ENCODE measurements at places on chromosomes 1 and 21. TPM values are rescaled to one million over a fixed set of nuclear protein-coding genes. Genes with fewer than 3 reads are reported as not detected.
A peak's percentile ranks its signal among the peaks of the same experiment; 100 is the strongest.

DNA sequence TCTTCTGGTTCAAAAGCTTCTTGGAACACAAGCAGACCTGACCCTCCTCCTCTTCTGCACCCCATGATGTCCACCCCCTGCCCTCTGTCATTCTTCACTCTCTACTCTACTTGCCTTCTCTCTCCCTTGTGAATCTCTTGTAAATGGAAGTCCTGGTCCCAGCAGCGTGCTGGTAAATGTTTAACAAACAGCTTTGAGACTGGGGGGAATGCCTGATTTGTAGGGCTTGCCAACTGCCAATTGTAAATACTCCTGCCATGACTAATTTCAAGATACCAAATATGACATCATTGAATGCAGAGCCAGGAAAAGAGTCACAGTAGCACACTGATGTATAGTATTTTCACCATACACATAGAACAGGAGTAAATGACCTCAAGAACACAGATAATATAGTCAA lies 40.9 kb upstream of the LRRN2 start:
- peak; percentile 67 for DNase-seq

- peak; percentile 29 for DNase-seq
Observed at GRCh38 chr1:47231301-47232186, 481 bp downstream of the TAL1 start.

- peak; percentile 94 for DNase-seq
Observed at GRCh38 chr1:205301205-205301821, 20.2 kb downstream of the NUAK2 start.

GRCh38 chr21:31909153-31910073 lies 36.6 kb downstream of the HUNK start:
- no peak for DNase-seq

GRCh38 chr1:176701151-176701866 lies 238.3 kb downstream of the PAPPA2 start:
- DNase-seq: no peak

GRCh38 chr1:153470707-153471106 lies 10.3 kb upstream of the S100A7 start:
- DNase-seq: no peak

DNA sequence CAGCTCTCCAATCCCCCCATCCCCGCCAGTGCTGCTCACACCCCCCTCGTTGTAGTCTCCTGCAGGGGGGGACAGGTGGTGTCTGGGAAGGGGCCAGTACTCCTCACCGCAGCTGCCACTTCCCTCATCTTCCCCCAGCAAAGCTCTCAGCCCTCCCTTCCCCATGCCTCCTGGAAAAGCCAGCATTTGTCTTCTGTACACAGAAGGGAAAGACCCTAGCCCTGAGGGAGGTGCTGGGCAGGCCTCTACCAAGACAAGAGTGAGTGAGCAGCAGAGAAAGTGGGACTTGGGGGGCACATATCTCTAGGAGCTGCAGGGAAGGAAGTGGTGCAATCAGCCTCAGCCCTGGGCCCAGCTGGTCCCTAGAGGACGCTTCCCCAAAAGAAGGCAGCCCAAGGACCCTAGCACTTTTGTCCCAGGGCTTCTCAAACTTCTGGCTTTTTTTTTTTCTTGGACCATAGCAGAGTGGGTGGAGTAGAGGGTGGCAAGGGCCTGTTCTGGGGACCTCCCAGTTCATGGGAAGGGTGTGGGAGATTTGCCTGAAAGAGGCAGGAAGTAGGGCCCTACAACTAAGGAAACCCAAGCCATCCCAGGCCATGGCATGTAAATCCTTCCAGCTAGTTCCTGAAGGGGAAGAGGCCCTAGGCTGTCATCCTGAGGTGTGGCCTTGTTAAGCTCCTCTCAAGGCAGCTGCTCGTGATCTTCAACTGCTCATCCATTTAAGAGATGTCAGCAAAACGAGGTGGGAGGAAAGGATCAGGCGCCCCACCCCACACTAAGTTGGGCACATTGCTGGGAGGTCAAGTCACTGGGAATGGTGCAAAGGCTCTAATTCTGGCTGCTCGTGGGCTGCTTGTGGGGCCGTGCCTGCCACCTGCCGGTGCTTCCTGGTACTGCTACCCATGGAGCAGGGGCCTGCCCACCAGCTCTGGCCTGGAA lies 12.6 kb downstream of the ZC3H12A start:
- peak; percentile 41 for DNase-seq

DNA sequence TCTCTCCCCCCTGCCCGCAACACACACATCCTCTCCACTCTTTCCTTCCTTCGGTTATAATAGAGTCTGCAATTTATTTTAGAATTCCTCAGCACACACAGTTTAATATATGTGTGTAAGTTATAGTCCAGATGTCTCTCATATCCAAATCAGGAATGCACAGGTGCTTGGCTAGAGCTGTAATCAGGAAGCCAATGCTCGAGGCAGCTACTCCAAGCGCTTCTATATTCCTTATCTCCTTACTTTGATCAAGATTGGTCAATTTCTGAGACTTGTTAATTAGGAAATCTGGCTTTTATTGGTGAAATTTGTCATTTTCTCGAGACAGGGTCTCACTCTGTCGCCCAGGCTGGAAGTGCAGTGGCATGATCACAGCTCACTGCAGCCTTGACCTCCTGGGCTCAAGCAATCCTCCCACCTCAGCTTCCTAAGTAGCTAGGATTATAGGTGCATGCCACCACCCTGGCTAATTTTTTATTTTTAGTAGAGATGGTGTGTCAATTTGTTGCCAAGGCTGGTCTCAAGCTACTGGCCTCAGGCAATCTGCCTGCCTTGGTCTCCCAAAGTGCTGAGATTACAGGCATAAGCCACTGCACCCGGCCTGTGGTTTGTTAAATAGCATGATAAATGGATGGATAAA lies 27.7 kb downstream of the RPL5 start:
- no peak for DNase-seq

- DNase-seq: no peak
Observed at GRCh38 chr1:51574796-51575195, 42.1 kb upstream of the OSBPL9 start.

DNA sequence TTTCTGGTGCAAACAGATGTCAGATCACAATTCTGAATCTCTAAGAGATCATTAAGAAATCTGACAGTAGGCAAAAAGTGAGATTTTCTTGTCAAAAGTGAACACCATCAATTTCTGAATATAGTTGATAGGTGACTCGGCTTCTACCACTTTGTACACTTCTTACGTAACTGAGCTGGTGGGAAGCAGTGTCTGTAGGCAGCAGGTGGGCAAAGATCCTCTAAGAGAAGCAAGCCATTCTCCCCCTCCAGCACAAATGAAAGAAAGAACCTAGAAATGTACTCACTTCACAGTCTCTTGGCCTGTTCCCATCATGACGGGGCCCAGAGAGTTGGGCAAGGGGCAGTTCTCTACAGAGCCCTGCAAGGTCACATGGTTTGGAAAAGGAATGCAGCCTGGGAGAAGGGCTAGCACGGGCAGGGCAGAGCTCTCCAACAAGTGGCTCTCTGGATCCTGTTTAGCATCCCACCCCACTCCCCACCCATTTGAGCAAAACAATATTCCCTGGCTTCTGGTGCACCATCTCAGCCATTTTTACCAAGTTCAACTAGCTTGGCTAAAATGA lies 412.6 kb downstream of the LTN1 start:
- no peak for DNase-seq

GRCh38 chr1:206672011-206672688 lies 12.6 kb upstream of the MAPKAPK2 start:
- DNase-seq: no peak

GRCh38 chr1:82542766-82543165 lies 742.0 kb downstream of the ADGRL2 start:
- DNase-seq: peak; percentile 23

DNA sequence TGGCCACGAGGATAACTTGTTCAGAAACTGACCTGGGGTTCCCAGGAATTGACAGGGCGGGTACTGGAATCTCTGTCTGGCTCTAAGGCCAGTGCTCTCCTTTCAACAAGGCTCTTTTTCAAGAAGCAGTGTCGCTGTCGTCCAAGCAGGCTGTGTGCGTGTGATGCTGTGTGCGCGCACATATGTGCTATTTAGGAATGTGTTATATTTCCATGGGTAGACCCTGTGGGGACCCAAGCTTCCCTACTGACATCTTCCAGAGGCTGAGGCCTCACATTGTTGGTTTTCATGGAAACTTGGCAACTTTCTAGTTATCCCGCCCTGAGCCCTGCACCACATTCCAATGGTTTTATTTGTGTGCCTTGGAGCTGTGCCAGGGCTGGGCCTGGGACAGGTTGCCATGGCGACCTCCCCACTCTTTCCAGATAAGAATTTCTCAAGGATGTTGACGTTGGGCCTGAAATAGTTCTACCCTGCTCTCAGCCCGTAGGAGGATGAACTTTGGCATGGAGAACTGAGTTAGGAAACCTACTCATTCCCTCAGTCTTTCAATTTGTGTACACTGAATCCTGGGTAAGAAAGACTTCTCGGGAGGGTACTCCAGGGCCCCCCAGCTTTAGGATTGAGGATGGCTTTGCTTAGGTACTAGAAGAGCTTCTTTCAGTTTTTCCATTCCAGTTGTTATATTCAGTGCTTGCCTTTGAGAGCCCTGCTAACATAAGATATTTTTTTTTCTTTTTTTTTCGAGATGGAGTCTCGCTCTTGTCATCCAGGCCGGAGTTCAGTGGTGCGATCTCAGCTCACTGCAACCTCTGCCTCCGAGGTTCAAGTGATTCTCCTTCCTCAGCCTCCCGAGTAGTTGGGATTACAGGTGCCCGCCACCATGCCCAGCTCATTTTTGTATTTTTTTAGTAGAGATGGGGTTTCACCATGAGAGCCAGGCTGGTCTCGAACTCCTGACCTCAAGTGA lies 38.8 kb upstream of the SRSF10 start:
- DNase-seq: peak; percentile 99

- peak; percentile 52 for DNase-seq
Observed at GRCh38 chr1:182617734-182618351, 13.7 kb upstream of the RGS16 start.

- DNase-seq: peak; percentile 96
Observed at GRCh38 chr1:93338387-93339146, 7.1 kb upstream of the DR1 start.

DNA sequence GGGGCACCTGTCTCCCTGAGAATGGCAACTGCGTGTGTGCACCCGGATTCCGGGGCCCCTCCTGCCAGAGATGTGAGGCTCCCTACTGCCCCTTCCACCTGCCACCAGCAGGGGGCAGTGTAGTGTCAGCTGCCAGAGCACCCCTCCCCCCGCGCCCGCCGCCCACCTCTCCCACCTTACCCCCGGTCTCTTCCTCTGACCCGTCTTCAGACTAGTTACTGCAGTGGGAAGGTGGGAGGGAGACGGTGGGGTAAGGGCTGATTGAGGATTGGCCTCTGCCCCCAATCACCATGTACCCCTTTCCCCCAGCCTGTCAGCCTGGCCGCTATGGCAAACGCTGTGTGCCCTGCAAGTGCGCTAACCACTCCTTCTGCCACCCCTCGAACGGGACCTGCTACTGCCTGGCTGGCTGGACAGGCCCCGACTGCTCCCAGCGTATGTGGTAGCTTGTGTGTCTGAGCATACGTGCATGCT lies 10.1 kb upstream of the LRRC71 start:
- no peak for DNase-seq

DNA sequence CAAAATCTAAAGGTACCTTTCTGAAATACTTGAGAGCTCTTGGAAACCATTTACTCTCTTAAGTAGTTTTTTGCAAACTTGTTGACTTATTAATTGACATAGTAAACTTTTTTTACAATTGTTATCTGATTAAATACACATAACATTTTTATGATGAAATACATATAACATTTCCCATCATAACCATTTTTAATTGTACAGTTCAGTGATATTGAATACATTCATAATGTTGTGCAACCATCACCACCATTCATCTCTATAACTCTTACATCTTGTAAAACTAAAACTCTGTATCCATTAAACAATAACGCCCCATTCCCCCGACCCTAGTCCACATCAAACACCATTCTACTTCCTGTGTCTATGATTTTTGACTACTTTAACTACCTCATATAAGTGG lies 95.7 kb upstream of the ZNF648 start:
- no peak for DNase-seq

- no peak for DNase-seq
Observed at GRCh38 chr1:47228644-47229030, 3.4 kb downstream of the TAL1 start.

- DNase-seq: no peak
Observed at GRCh38 chr21:35976929-35977328, 83.4 kb downstream of the SETD4 start.

DNA sequence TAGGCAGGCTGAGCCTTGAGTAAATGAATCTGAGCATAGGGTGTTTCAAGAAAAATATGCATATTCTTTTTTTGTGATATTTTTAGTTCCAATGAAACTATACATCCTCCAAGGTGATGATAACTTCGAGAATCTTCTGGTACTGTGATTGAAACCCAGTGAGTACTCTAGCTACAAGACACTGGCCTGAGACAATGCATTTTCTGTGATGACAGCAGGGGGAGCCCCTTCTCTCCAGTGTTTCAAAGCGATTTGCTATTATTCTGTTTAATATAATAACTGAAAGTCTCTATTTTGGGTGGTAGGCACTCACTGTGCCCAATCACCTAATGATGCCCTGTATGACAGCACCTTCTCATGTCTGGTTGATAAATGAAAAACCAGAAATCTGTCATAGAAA lies 12.1 kb downstream of the IRF2BP2 start:
- DNase-seq: no peak

DNA sequence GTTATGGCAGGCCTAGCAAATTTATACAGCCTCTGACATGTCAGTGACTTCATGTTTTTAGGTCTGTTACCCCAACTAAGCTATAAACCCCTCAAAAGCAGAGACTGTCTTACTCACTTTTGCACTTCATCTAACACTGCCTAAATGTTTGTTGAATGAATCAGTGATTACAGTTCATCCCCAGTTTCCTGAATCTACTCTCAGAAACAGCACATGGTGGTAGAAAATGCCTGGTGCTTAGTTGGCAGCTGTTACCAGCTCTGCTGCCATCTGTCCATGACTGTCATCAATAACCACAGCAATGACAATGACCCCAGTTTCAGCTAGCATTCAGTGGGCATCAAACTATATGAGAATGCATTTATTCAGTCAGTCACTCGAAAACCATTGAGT lies 110.5 kb upstream of the SERBP1 start:
- DNase-seq: peak; percentile 18

DNA sequence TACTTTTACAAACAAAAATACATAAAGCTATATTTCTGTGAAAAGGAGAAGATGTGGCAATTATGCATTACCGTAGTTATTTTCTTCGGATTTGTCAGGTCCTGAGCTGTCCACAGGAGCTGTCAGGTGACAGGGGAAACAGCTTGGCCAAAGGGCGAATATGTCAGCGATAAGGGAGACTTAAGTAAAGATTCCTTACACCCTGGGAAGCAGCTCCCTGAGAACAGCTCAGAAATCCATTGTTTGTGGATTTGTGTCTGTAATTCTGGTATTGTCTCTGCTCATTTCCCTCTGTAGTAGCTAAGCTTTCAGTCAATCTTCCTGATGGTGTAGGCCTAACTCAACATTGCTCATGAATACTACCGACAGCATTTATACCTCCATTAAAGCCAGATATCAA lies 7.1 kb upstream of the CD34 start:
- no peak for DNase-seq

IFI44 gene
- total RNA-seq: 144 TPM

SYCP1 gene
- total RNA-seq: not detected

GPR137B gene
- total RNA-seq: 13.1 TPM

SAMD13 gene
- total RNA-seq: 0.93 TPM

PLEKHN1 gene
- total RNA-seq: 2.4 TPM

GSTM1 gene
- total RNA-seq: not detected

PTGER3 gene
- 1.1 TPM for total RNA-seq

VWA5B1 gene
- not detected for total RNA-seq

MPL gene
- total RNA-seq: not detected

NUAK2 gene
- 49.4 TPM for total RNA-seq

TPTE gene
- total RNA-seq: not detected
